ENCODE measurements at places on chromosomes 16 and 17. TPM values are rescaled to one million over a fixed set of nuclear protein-coding genes. Genes with fewer than 3 reads are reported as not detected.

ABCA9 gene
- 0.07 TPM for total RNA-seq

- DNase-seq, result no peak
Measured at GRCh38 chr17:2624292-2624731, 30.9 kb downstream of the PAFAH1B1 start.

ICAM2 gene
- total RNA-seq, result 62.2 TPM

PLA2G10 gene
- total RNA-seq, result not detected

- DNase-seq, result no peak
Measured at GRCh38 chr16:23578101-23578830, 17.9 kb downstream of the NDUFAB1 start.

- peak; percentile 71 for DNase-seq
Measured at GRCh38 chr16:68379472-68380347, 68.6 kb downstream of the SMPD3 start.

GRCh38 chr16:30659507-30660423 is 1.5 kb downstream of the FBRS start:
- peak; percentile 83 for DNase-seq

DNA sequence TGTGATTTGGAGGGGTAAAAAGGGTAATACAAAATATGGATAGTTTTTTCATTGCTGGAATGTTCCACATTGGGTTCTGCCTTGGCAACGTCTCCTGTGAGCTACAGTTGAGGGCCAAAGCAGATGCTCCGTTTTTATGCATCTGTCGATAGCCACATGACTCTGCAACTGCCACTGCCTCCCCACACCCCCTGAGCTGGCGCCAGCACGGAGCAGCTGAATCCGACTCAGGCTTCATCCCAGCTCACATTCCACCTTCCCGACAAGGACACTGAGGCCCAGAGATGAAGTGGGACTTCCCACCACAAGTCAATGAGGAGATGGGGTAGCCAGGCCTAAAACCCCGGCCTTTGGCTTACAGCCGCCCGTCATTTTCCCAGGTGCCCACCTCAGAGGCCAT is 334.1 kb downstream of the CDH13 start:
- DNase-seq, result no peak

DNA sequence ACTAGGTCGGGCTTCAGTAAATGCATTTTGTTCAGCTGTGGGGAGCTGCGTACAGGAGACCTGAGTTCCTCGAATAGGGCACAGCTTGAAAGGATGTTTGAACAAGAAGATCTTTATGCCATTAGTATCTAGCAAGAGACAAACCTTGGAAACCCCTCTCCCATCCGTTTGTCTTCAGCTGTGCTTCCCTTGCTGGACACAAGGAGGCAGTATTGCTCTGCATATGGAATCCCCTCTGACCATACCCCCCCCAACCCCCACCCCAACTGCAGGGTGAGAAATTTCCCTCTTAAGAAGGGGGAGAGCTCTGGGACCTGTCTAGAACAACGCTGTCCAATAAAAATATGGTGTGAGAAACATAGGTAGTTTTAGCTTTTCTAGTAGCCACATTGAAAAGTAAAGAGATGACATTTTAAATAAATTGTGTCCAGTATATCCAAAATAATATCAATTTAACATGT is 1.6 kb downstream of the MRM1 start:
- peak; percentile 89 for DNase-seq

- DNase-seq, result no peak
Measured at GRCh38 chr16:26697807-26698206, 368.9 kb upstream of the C16orf82 start.

COX6A2 gene
- total RNA-seq, result not detected

DNA sequence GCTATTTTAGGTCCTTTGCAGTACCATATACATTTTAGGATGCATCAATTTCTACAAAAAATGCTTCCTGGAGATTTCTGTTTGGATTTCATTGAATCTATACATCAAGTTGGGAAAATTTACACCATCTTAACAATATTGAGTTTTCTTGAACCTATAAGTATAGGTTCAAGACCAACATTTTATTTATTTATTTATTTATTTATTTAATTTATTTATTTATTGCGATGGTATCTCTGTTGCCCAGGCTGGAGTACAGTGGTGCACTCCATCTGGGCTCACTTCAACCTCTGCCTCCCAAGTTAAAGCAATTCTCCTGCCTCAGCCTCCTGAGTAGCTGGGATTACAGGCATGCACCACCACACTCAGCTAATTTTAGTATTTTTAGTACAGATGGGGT is 125.0 kb upstream of the HS3ST2 start:
- DNase-seq, result no peak

KIAA0753 gene
- total RNA-seq, result 23.9 TPM

DNA sequence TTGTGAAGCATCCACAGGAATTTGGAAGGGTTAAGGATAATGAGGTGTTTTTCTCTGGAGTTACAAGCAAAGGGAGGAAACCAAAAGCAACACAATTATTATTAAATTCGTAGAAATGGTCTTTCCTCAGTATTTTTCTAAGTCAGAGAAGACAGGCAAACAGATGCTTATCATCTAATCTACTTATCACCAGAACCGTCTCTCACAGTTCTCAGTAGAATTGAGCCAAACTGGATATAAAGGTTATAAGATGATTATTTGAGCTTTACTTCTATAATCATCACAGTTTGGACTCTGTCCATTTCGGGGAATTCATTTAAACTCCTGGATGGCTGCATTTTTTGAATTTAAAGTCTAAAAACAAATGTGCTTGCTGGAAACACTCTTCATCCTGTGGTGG is 245.0 kb downstream of the KCNJ2 start:
- no peak for DNase-seq

DNA sequence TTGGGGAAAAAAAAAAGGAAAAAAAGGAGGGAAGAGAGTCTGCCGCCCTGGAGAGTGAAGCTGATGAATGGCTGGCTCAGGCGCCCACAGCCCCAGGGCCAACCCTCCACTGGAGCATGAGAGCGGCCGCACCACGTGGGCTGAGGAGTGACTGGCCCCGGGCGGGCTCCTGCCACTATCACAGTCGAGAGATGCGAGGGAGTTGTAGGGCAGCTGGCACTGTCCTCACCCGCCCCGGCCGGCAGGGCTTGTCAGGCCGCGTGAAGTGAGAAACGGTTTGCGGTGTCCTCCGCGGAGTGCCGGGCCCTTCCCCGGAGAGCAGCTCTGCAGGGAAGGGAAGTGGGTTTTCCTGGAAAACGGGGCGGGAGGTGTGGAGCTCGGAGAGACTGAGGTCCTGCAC is 45.9 kb downstream of the JPH3 start:
- DNase-seq, result no peak

Measured in activated CD4-positive, alpha-beta T cell treated with anti-CD3 and anti-CD28 coated beads, Interleukin-2, amount 10 ng/mL, durations not matched to agents 24 days and 14 days (primary cell).